Ecto neural progenitor cell (in vitro differentiated cells): ENCODE measurements at places on chromosomes 3 and 15.

DNA sequence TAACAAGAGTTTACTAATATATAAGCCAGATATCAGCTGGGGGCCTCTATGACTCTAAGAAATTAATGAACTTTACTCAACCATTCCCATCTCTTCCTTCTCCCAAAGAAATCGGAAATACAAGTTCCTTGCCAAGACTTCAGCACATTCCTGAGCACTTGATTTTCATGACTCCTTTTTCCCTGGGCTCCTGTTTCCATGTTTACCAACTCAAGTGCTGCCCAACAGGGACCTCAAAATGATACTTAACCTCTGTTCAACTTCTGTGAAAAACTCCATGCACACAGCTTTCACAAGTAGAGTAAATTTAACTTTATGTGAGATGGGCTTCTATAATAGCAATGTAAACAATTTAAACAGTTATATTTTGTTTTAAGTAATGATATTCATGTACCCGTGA is 315.8 kb upstream of the CDIN1 start:
- no peak for DNase-seq

- DNase-seq, result no peak
These were observed 5.8 kb upstream of the TATDN2 start for GRCh38 chr3:10242182-10243065.

GRCh38 chr15:40344631-40345120 is 3.9 kb upstream of the CCDC9B start:
- DNase-seq, result no peak

DNA sequence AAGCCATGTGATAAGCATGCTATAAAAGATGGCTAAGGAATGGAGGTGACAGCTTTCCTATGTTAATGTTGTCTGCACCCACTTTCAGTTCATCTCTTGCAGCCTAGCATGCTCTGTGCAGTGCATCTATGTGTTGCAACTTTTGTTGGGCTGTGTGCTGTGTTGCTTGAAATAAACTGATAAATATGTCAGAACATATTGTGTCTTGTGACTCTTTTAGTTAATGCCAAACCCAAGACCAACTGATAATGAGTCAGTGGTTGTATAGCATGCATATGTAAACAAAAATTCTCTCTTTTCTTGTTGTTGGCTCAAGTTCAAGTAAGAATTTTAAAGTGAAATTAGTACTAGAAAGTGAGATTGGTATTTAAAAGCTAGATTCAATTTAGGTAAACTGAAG is 37.0 kb upstream of the SCN10A start:
- DNase-seq, result no peak

DNA sequence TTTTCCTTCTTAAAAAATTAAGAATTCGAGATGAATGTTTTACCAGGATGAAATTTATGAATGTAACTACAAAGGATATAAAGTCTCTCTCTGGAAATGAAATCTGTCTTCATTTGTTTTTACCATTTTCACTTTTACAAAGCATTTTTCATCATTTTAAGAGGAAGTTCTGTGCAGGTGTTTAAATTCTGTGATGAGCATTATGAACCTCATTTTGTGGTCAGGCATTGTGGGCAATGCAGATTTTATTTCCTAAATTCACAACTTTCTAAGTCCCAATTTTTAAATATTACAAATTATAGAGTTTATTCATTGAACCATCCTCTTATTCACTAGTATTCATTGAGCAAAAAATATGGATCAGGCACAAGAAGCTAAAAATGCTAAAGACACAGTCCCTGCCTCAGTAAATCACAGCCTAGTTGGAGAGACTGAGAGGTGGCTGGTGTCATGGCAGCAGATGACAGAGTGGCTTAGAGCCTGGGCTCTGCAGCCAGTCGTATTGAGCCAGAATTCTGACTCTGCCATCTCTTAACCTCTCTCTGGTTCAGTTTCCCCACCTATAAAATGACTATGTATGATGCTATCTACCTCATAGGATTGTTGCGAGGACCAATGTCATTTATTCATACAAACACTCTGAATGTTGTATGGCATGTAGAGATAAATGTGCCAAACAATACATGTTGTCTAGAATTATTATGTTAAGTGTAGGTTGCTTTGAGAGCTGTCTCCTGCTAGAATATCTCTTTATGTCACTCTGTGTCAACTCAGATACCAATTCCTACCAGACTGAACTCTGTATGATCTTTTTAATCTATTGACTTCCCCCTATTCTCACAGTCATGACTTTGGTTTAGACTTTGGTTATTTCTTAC is 7.5 kb upstream of the TGFBR2 start:
- DNase-seq, result no peak

DNA sequence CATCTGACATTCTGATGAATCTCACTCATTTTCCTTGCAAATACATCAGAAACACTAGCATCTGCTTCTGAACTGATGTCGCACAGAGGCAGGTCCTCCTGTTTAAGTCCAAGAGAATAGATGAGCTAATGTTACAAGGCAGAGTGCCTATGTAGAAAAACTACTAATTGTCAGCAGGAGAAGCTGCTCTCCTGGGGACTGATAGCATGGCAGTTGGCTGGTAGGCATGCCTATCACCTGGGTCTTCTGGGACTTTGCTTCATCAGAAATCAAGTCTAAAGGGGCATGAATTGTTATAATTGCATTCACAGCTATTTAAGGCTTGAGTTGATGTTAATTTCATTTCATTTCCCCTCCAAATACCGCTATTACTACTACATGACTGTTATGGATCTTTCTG is 457.2 kb downstream of the RAP2B start:
- no peak for DNase-seq

DNA sequence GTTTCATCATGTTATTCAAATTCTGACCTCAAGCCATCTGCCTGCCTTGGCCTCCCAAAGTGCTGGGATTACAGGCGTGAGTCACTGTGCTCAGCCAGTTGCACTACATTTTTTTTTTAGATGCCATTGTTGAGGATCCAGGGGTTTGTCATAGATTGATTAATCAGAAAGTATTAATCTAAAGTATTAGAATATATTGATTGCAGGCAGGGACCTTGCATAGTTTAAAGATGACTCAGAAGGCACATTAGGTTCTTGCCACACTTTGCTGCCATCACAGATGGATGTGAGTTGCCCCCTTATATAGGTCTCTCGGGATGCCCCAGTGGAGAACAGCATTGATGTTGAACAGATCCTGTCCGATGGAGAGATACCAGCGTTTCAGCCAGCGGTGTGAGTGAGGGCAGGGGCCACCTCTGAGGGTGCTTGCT is 41.1 kb downstream of the IGF1R start:
- DNase-seq, result no peak

DNA sequence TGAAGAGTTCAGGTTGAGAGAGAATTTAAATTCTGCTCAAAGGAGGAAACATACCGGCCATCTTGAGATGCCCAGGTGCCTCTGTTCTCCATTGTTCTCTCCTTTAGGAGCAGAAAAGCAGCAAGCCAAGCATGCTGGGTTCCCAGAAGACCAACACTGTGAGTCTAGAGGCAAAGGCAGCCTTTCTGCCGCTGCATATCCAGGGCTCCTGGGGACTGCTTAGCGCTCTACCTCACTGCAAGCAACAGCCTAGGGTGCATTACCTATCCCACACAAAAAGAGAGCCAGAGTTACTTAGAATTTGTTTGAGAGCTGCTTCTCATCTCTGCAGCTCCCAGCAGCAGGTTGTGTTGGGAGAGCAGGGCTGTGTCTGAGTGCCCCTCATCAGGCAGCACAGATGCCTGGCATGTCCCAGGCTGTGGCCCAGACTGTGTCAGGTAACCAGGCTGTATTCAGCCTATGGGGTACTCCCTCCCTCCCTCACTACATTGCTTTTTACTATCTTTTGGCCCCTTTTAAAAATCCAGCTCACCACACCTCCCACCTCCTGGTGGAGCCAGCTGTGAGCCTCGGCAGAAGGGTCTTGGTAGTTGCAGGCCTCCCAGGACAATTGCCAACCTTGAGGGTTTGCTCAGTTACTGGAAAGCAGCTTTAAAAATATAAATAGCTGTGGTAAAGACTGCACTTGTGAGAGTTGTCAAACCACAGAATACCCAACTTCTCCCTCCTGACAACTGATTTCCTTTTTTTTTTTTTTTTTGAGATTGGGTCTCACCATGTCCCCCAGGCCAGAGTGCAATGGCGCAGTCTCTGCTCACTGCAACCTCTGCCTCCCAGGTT is 30.2 kb downstream of the BCL2L10 start:
- DNase-seq, result no peak

DNA sequence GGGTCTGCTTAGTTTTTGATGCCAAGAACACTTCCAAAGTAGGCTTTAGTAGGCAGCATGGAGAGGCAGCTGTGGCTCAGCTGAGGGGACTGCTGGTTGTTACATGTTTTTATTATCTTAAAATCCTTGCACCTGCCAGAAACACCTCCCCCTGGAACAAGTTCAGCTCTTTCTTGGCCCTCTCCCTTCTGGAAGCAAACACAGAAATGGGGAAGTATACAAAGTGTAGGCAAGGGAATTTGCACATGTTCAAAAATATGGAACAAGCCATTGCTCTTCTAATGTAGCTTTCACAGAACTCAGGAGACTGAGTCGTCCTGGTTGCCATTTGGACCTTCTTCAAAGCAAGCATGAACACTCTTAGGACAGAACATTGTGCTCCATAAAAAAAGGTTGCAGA is 169.1 kb upstream of the SEMA6D start:
- DNase-seq, result no peak

- no peak for DNase-seq
These were observed 56.5 kb upstream of the MYO5C start for GRCh38 chr15:52352086-52352485.

DNA sequence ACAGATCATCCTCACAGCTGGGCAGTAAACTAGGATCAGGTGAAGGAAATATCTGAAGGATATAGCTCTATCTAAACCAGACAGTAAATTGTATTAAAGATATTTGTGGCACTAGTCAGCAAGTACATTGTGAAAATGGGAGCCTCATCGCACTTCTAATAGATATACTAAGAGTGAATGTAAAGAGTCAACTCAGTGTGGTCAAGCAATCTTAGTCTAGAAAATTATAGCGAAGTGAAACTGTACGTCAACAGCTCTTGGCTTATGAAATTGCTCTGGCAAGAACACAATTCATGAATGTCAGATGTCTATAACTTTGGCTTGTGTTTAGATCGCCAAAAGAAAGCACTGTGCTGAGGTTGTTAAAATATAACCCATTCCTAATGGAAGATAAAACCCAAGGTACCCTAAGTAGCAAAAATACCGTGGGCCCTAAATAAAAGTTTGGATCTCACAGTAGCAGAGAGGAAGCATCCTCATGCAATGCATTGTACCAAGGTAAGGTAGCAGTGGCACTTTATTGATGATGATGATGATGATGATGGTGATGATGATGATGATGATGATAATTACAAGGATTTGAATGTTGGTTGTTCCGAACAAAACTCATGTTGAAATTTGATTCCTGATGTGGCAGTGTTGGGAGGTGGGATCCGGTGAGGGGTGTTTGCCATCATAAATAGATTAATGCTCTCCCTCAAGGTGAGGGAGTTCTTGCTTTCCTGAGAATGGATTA is 228.5 kb downstream of the UNC13C start:
- DNase-seq, result no peak

- no peak for DNase-seq
These were observed 14.7 kb downstream of the USP50 start for GRCh38 chr15:50531766-50532165.

DNA sequence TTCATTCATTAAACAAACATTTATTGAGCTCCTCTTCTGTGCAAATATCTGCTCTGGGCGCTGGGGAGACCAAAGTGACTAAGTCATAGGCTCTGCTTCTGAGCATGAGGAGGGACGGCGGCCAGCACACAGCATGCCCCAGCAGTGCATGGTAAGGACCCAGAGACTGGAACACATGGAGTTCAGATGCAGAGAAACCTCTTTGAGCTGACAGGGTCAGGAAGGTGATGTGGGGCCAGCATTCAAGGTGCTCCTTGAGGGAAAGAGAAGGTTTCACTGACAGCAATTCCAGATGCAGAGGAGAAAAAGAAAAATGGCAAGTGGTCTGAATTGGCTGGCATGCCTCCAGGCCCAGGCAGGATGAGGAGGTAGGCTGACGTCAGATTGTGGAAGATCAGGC is 234.5 kb downstream of the UACA start:
- peak; percentile 25 for DNase-seq

DNA sequence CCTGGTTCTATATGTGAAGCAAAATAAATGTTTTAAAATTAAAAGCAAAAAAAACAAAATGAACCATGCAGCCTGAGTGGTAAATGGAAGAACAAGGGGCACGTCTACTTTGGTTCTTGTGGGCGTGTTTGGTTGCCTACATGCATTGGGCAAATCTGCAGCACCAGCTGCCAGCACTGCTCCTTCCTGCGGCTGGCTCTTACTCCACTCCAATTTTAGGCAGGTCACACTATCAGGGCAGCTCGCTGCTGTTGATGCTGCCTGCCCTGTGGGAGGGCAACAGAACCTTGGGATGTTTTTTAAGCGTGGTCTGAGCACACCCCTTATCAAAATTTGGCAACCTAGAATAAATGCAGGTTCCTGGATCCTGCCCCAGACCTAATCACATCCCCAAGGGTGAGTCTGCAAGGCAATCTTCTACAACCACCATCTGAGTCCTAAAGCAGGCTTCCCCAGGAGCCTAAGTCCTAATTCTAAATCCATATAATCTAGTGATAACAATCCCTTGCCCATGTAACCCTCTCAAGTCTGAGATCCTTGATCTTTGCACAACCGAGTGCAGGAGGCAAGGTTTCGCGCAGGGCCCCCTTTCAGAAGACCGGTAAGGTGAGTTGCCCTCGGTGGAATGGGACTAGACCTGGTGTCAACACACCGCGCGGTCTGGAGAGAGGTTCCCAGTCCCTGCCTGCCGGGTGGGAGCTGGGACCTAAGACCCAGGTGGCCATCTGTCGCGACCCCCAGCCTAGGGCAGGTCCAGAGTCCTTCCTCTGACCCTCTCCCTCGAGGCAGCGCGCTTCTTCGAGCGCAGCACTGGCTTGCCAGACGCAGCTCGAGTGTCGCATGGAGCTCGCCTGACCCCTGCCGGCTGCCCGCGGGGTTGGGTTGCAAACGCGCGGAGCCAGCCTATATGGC is 15.9 kb downstream of the IVD start:
- DNase-seq, result peak; percentile 87

DNA sequence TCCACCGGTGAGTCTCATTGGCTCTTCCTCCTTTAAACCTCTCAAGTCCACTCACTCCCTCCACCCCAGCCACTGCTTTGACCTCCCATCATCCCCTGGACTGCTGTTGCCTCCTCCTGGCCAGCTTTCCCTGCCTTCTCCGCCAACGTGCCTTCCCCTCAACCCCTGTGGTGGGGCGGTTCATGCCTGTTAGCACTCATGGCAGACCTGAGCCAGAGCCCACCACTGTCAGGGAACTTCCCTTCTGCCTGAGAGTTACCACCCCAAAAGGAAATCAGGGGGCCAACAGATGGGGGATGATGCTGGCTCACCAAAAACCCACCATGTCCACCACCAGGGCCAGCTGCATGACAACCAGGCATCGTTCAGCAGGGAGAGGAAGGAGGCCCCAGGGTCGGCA is 44.2 kb upstream of the SLC6A1 start:
- no peak for DNase-seq

DNA sequence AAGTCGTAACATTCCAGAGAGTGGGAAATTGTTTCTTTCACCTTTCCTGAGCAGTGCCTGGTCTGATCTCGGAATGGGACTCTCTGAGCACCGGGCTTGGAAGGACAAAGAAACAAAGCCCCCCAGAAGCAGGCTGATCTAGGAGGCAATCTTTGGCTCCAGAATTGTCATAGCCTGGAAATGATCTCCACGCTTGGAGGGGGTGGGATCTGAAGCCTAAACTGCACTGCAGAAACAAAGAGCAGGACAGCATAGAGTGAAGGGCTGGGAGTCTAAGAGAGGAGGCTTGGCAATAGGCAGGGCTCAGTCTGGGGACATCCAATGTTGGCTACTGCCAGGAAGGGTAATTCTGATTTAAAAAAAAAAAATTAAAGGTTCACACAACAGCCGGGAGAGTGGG is 1.9 kb downstream of the CRABP1 start:
- no peak for DNase-seq

- DNase-seq, result no peak
These were observed 6.8 kb upstream of the ANKRD28 start for GRCh38 chr3:15804553-15805095.
